Activated CD4-positive, alpha-beta T cell treated with anti-CD3 and anti-CD28 coated beads, Interleukin-2, amount 50 U/mL, for 4 hours (primary cell): ENCODE measurements at places on chromosomes 3 and 15.

- DNase-seq, result no peak
Measured at GRCh38 chr3:33250712-33251111, 26.5 kb upstream of the FBXL2 start.

- DNase-seq, result no peak
Measured at GRCh38 chr3:78165876-78166275, 1126.0 kb downstream of the ROBO2 start.

- no peak for DNase-seq
Measured at GRCh38 chr3:103609472-103609871, 1174.7 kb downstream of the ZPLD1 start.

DNA sequence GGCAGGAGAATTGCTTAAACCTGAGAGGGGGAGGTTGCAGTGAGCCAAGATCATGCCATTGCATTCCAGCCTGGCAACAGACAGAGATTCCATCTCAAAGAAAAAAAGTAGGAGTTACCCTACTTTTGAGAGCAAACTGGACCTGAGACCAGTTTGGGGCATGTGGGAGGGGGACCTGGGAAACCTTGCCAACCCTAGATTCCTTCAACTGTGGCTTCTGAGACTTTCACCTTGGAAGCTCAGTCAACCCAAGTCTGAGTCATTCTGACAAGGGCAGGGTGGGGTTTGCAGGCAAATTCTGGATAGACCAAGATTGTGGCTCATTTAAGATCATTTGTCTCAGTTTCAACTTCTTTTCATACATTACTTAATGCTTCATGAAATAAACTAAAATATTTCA is 23.8 kb upstream of the SIAH2 start:
- DNase-seq, result no peak

GRCh38 chr3:33942483-33943150 is 144.2 kb downstream of the PDCD6IP start:
- no peak for DNase-seq

GRCh38 chr3:120143676-120144075 is 49.4 kb upstream of the GSK3B start:
- DNase-seq, result no peak

- DNase-seq, result no peak
Measured at GRCh38 chr3:107710851-107711250, 188.1 kb downstream of the BBX start.
